ENCODE measurements at places on chromosomes 7 and 10.
A peak's percentile ranks its signal among the peaks of the same experiment; 100 is the strongest.

DNA sequence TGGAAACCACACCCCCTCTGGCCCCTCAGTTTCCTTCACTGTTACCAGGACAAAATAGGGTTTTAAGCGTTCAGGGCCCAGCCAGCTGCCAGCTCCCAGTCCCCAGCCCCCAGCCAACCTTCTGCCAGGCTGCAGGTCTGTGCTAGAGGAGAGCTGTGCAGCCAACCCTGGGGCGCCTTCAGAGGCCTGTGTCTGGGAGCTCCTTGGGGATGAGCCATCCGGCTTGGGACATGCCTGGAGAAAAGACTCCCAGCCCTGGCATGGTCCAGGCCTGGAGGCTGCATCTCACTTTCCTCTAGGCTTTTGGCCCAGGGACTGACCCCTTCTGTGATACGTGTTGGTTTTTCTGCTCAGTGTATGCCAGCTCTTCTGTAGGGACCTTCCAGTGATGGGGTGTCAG is 487.6 kb upstream of the MGMT start:
- DNase-seq: no peak

DNA sequence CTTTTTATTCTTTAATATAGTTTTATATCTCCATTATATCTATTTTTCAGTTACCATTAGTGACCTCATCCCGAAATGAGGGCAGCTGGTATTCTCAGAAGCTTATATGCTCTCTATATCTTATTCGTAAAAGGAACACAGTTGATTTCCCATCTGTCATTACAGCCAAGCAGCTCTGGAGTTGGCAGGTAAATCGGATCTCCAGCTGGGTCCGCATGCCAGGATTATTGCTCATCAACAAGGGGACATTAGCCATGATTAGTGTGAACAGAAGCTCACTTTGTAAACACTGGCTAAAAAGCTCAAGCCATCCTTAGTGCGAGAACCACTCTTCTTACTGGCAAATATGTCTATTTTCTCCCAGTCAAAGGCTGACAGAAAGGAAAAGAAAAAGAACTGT is 180.3 kb downstream of the NPSR1 start:
- DNase-seq: no peak

GRCh38 chr10:75956624-75957023 is 525.2 kb downstream of the LRMDA start:
- DNase-seq: no peak

DNA sequence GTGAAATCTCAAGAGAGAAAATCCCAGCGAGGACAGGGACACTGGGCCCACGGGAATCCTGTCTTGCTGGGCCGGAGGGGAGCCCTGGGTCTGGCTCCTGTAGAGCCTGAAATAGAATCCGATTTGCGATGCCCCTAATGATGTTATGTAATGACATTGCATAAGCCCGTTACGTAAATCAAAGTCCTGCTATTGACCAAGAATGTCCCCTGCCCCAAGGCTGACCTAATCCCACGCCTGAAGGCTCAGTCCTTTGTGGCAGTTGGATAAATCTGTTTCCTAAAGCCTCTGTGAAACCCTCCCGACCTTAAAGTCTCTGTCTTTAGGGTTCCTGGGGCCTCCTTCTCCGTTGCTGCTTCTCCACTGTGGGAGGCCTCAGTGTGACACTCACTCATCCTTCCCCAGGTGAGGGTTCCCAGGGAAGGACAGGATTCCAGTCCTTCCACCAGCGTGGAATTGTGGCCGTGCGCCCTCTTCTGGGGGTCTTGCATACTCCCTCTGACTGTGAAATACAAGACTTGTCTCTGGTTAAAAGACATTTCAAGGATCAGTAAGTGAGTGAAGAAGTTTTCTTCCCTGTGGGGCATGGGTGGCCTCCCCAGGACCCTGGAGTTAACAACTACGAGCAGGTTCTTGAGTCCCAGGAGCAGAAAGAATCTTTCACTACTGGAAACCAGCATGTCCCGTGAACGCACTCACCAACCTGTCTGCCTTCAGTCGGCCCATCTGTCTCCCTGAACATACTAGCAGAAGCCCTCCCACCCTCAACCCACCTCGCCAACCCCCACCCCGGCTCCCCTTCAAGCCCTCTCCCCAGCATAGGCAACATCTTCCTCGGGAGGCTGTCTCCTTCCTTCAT is 19.8 kb downstream of the ZNF467 start:
- DNase-seq: no peak

GRCh38 chr7:46173476-46174195 is 252.6 kb upstream of the IGFBP3 start:
- no peak for DNase-seq

- no peak for DNase-seq
These were observed 146.3 kb downstream of the MDFIC start for GRCh38 chr7:115068220-115068619.

DNA sequence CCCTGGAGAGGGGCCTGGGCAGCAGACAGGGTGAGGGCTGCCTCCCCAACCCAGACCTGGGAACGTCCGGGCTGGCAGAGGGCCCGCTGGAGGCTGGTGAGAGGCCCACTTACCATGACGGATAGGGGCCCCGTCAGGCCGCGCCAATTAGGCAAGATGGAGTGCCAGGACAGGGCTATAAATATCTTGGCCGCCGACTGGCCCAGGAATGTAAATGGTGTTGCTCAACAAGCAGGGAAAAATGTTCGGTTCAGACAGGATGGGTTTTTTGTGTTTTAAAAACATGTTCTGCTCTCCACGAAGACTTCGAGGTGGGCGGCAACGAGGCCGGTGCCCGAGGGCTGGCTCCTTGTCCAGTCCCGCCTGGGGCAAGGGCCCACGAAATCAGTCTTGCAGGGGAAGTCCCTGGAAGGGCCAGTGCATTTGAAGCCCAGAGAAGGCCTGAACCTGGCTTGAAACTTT is 35.8 kb upstream of the ELN start:
- DNase-seq: no peak

GRCh38 chr10:112999102-112999501 is 49.1 kb downstream of the TCF7L2 start:
- DNase-seq: no peak

DNA sequence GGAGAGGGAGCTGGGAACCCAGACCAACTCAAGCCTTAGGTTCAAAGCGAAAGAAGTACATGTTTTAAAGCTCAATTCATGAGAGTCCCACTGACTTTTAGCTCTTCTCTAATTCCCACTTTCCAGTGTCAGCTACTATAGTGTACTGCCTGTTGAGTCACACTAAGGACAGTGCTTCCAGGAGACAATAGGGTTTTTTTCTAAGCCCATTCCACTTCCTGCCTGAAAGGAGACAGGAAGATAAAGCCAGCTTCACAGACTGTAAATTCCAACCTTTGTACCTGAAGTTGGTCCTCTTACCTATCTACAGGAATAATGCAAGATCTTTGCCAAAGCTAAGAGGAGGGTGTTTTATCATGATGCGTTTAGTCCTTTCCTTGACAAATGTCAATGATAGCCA is 4.4 kb downstream of the MSRB2 start:
- no peak for DNase-seq

DNA sequence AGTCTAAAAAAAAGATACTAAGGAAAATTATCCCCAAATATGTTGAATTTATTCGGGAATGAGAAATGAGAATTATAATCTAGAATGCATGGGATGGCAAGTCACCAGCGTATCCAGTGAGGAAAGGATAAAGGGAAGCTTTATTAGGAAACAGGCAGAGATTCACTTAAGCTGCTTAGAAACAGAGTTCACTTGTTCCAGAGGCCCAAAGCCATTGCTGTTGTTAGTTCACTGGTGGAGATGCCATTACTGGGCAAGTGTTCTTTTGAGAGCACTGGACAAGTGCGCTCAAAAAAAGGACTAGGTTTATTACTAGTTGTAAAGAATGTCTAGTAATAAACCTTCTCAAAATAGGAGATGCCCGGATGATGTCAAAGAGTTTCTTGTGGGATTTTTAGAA is 51.2 kb downstream of the MICU1 start:
- DNase-seq: peak; percentile 7

DNA sequence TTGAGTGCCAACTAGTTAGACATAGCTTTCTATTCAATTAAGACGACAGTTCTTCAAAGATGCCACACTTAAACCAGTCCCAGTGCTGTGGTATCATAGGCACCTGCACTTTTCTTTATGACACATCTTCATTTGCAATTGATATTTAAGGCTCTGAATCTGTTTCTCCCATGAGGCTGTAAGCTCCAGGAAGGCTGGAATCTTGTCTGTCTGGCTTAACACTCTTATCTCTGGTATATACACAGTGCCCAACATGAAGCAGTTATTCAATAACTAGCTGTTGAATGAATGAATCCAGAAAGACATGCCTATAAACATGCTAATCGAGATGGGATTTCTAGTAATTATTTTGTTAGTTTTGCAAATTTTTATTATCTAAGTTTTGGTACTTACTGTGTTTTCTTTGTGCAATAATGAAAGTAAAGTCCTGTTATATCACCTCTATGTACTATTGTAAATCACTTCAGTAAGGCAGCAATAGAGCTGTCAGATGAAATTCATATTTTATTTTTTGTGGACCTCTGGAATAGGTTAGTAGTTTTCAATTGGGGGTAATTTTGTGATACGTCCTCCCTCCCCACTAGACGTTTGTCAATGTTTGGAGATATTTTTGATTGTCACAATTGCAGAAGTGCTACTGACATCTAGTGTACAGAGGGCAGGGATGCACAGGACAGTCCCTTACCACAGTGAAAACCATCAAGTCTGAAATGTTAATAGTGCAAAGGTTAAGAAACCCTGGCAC is 51.3 kb upstream of the STEAP4 start:
- no peak for DNase-seq

DNA sequence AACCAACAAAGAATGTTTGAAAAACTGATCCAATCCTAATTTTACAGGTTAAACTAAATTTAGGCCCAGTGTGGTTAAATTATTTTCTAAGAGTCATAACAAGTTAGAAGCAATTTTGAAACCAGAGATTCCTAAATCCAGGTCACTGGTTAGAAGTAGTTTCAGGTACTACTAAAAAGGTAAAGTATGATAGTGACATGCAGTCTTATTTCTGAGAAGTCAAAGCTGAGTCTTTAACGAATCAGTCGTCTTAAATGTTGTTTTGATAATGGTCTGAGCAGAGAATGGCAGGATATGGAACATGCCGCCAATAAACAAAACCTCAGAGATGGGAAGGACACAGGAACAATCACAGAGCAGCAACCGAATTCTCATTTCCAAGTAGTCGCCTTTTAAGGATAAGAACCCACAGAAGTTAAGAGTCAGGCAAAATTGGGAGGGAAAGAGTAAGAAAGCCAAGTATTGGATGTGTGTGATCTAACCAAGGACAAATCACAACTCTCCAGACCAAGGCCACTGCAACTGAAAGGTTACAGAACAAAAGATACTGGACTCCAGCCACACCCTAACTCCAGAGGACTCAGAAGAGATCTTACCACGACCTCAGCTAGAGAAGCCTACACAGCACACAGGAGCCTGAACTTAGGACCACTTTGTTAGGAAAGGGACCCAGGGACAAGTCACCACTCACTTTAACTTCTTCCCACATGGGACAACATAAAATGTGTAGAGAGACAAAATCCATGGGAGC is 19.7 kb downstream of the TMEM243 start:
- DNase-seq: no peak

- no peak for DNase-seq
These were observed 40.0 kb downstream of the GARS1 start for GRCh38 chr7:30634634-30635201.

GRCh38 chr10:1290071-1290471 is 233.9 kb downstream of the WDR37 start:
- no peak for DNase-seq

DNA sequence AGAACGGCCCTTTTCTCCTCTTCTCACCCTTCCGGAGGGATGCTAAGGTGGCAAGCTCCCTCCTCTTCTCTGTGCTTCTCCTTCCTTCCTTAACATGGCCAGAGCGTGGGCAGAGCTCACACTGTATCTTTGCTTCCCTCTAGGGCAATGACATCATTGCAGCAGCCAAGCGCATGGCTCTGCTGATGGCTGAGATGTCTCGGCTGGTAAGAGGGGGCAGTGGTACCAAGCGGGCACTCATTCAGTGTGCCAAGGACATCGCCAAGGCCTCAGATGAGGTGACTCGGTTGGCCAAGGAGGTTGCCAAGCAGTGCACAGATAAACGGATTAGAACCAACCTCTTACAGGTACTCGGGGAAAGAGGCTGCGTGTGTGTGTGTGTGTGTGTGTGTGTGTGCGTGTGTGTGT is 36.6 kb downstream of the AP3M1 start:
- DNase-seq: no peak

Data from frontal cortex (tissue), 4 donors.